Colonic mucosa (tissue), 4 donors: ENCODE measurements at places on chromosomes 1 and 21. TPM values are rescaled to one million over a fixed set of nuclear protein-coding genes. Genes with fewer than 3 reads are reported as not detected.

Gene IL10
- total RNA-seq, result 0.17 TPM

Gene ATAD3A
- total RNA-seq, result 74.0 TPM

Gene DENND2C
- total RNA-seq, result 1.3 TPM

Gene SV2A
- 0.89 TPM for total RNA-seq

Gene S100A9
- total RNA-seq, result 34.9 TPM

Gene HSPG2
- total RNA-seq, result 152 TPM

DNA sequence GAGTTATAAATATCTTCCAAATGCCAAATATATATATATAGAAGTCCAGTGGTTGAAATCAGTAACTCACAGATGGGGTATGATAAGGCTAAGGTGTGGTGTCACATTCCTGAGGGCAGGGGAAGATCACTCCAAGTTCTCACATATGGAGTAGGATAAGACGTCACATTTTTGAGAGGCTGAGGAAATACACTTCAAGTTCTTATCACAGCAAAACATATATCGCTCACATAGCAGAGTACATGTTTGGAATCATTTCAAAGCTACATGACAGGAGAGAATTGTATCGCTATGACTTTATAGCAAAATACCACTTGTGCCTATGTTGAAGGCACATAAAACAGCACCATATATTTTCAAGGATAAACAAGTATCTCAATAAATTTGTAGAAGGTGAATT lies 55.1 kb downstream of the RBM11 start:
- no peak for DNase-seq

DNA sequence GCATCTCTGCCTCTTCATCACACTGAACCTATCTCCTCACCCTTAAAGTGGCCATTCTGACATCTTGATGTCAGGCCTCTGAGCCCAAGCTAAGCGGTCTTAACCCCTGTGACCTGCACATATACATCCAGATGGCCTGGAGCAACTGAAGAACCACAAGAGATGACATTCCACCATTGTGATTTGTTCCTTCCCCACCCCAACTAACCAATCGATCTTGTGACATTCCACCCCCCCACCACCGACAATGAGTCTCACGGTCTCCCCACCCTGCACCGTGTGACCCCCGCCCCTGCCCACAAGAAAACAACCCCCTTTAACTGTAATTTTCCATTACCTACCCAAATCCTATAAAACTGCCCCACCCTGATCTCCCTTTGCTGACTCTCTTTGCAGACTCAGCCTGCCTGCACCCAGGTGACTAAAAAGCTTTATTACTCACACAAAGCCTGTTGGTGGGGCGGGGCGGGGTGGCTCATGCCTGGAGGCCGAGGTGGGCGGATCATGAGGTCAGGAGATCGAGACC lies 21.0 kb upstream of the PINK1 start:
- peak; percentile 82 for DNase-seq

- no peak for DNase-seq
These were observed 256.9 kb upstream of the DUSP10 start for GRCh38 chr1:221998781-221999180.

DNA sequence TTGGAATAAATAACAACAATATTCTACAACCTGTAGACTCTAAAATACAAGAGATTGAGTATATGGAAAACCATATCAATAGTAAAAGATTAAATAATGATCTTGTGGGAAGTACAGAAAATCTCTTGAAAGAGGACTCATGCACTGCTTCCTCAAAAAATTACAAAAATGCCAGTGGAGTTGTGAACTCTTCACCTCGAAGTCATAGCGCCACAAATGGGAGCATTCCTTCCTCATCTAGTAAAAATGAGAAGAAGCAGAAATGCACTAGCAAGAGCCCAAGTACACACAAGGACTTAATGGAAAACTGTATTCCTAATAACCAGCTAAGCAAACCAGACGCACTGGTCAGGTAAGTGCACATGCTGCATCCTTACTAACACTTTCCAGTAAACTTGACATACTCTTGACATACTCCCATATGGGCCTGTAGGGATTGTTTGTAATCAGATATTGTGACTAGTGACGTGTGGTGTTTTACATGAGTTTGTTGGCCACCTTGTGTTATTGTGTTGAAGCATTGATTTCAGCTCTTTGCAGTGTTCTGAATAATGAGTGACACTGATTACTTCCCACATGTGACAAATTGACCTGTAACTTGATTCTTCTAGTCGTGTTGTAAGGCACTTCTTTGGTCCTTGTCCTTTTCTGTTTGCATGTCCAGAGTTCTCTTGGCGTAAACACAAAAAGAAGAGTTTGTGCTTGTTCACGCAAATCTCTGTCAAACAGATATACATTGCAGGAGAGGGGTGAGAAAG lies 28.0 kb downstream of the MACO1 start:
- DNase-seq, result no peak

DNA sequence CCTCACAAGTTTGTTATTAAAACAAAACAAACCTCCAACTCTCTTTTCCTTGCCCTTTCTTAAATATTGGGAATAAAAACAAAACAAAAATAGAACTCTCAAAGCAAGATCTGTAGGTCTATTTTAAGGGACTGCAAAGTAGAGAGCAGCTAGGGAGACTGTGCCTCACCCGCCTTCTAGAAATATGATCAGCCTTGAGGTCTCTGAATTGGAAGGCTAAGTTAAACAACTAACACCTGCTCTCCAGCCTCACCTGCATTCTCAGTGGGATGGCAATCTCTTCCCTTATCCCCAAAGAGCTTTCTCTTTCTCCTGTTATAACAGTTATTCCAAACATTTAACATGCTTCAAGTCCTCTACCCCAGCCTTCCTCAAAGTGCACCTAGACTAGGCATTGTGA lies 75.5 kb upstream of the TNR start:
- no peak for DNase-seq

GRCh38 chr21:46517361-46517760 lies 58.7 kb downstream of the DIP2A start:
- no peak for DNase-seq

GRCh38 chr1:42742617-42743316 lies 2.7 kb upstream of the CLDN19 start:
- no peak for DNase-seq

DNA sequence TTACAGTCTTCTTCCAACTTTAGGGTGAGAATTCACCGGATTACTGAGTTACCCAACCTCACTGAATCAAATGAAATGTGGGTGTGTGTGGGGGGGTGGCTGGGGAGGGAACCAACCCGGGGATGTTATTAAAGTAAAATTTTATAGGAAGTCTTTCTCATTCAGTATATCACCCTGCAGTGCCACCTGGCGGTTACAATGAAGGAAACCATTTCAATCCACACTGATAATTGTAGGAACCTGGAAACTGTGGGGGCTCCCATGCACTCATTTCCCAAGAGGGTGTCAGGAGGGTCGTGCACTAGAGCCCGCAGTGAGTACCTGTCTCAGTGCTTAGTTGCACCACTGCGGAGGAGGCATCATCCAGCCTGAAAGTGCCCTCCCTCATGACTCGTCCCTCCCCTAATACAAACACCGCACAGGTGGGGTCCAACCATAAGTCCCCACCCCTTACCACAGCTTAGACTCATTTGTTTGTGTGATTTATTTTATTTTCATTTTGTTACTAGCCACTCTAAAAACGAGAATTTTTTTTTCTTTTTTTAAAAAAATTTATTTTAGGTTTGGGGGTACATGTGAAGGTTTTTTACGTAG lies 29.1 kb upstream of the IGSF5 start:
- peak; percentile 74 for DNase-seq
